Hepatic stellate cell (primary cell): ENCODE measurements at places on chromosomes 12 and 14.

DNA sequence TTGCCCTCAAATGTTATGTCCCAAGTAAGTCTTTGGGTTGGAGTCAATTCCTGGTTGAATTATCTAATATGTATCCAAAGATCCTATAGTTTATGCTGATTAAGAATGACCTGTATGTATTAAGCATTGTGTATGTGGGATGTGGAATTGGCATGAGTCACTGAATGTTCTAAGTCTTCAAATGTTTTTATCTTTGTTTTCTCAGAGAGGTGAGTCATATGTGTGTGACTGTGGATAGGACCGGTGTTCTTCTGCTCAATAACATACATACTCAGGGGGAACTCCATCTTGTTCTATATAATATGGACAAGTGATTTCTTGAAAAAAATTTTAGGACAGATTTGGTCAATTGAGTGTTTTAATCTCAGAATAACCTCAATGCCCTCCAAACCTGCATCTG lies 57.9 kb downstream of the NAV3 start:
- peak; percentile 7 for DNase-seq

- no peak for DNase-seq
These were observed 307.8 kb downstream of the NOVA1 start for GRCh38 chr14:26289891-26290486.

DNA sequence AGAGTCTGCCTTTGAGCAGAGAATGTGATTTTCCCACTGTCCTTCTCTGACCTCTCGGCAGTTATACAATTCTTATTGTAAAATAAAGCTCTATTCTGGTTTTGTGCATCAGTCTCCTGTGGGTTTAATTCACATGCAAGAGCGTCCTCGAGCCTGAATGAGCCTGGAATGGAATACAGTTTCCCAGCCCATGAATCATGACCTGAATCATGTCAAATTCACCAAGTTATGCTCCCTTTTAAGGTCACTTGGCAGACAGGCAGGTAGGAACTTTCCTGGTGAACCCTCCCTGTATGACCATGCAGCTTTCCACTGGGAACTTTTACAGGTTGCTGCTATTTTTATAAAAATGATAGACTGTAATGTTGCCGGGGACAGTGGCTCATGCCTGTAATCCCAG lies 41.7 kb downstream of the BICD1 start:
- DNase-seq = no peak

- DNase-seq = peak; percentile 55
These were observed 30.3 kb downstream of the DMAC2L start for GRCh38 chr14:50342221-50343078.

GRCh38 chr12:50121641-50122040 lies 9.6 kb downstream of the COX14 start:
- no peak for DNase-seq

DNA sequence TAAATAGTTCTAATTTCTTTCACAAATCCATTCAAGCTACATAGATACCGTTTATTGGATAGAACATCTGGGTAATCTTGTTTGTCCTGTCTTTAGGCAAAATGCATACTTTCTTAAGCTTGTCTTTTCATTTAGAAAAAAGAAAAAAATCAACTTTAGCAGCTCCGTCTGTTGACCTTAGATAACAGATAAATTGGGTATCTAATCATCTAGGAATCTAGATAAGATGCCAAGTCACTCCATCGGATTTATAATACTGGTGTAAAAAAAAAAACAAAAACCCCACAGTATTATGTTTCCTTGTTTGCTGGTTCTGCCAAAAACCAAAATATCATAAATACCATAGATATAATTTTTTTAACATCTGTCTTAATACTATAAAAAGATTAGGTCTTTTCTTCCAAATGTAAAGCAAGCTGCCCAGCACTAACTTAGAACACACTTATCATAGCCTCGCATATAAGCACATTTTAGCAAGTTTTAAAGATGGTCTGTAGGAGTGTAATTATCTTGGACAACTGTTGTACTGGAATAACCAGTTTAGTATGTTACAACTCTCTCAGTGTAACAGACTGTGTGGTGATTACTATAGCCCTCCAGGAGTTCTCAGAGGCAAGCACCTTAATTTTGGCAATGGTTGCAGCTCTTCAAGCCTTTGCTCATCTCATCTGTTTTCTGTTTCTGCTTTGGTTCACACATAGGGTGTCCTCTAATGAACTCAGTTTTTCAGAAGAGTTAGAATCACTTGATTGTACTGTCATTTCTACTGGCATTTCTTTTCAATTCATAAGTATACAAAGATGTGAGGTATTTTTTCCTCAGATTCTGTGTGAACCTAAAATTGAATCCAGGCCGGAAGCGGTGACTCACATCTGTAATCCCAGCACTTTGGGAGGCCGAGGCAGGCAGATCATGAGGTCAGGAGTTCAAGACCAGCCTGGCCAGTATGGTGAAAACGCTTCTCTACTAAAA lies 83.1 kb downstream of the ANO6 start:
- no peak for DNase-seq
